Smooth muscle cell of the coronary artery (primary cell): ENCODE measurements at places on chromosomes 2 and 18. TPM values are rescaled to one million over a fixed set of nuclear protein-coding genes. Genes with fewer than 3 reads are reported as not detected.

The FAM228A gene
- 0.23 and 2.3 TPM in 2 replicates for total RNA-seq

The SLC30A3 gene
- 0.38 TPM in 1 of 2 replicates, not detected in the other for total RNA-seq

The MC2R gene
- total RNA-seq = not detected in 2 replicates

The KLHL14 gene
- total RNA-seq = not detected in 2 replicates

The GPATCH11 gene
- total RNA-seq = 5.0 and 5.3 TPM in 2 replicates

The CREG2 gene
- total RNA-seq = under 0.01 TPM in 2 replicates

The GALNT3 gene
- total RNA-seq = 0.08 TPM in 1 of 2 replicates, not detected in the other
